ENCODE measurements at places on chromosomes 11 and 22.

GRCh38 chr22:38111925-38112355 lies 1.5 kb upstream of the BAIAP2L2 start:
- no peaks in the 10 kb centered on the region for H3K4me1 ChIP-seq
- no peaks in the 10 kb centered on the region for H3K27me3 ChIP-seq

GRCh38 chr11:72584293-72584938 lies 89.8 kb downstream of the PDE2A start:
- H3K4me1 ChIP-seq, result peaks cover 22% of the 10 kb centered on the region
- peaks cover 29% of the 10 kb centered on the region for H3K27me3 ChIP-seq
- peak; percentile 53 for DNase-seq
- H3K4me3 ChIP-seq, result peak overlapping the region; percentile 67

- peak overlapping the region; percentile 88 for H3K4me3 ChIP-seq
- DNase-seq, result no peak
- no peaks in the 10 kb centered on the region for H3K27me3 ChIP-seq
Observed at GRCh38 chr22:38699784-38700183, 959 bp downstream of the JOSD1 start.

DNA sequence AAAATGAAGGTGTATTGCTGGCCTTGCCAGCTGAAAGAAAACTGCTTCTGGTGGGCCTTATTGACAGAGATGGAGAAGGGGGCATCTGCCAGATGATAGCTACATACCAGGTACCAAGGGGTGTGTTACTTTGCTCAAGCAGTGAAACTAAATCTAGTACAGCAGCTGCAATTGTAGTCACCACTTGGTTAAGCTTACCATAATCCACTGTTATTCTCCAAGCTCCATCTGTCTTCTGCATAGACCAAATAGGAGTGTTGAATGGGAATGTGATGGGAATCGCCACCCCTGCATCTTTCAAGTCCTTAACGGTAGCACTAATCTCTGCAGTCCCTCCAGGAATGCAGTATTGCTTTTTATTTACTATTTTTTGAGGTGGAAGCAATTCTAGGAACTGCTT lies 45.8 kb upstream of the LIN7C start:
- H3K27ac ChIP-seq, result no peak overlapping the region
- no peaks in the 10 kb centered on the region for H3K36me3 ChIP-seq
- no peaks in the 10 kb centered on the region for H3K4me1 ChIP-seq
- no peak overlapping the region for H3K4me3 ChIP-seq

GRCh38 chr11:100663583-100663982 lies 23.5 kb upstream of the ARHGAP42 start:
- peaks cover 2% of the 10 kb centered on the region for H3K36me3 ChIP-seq
- H3K27ac ChIP-seq, result no peak overlapping the region
- H3K27me3 ChIP-seq, result no peaks in the 10 kb centered on the region

GRCh38 chr11:121626980-121627379 lies 174.2 kb upstream of the SORL1-AS1 start:
- DNase-seq, result no peak
- no peaks in the 10 kb centered on the region for H3K27me3 ChIP-seq
- no peak overlapping the region for H3K27ac ChIP-seq
- no peaks in the 10 kb centered on the region for H3K4me1 ChIP-seq
- no peak overlapping the region for H3K4me3 ChIP-seq

GRCh38 chr11:40252236-40252635 lies 1207.2 kb downstream of the LRRC4C start:
- H3K27me3 ChIP-seq, result no peaks in the 10 kb centered on the region
- no peaks in the 10 kb centered on the region for H3K4me1 ChIP-seq
- H3K27ac ChIP-seq, result no peak overlapping the region

DNA sequence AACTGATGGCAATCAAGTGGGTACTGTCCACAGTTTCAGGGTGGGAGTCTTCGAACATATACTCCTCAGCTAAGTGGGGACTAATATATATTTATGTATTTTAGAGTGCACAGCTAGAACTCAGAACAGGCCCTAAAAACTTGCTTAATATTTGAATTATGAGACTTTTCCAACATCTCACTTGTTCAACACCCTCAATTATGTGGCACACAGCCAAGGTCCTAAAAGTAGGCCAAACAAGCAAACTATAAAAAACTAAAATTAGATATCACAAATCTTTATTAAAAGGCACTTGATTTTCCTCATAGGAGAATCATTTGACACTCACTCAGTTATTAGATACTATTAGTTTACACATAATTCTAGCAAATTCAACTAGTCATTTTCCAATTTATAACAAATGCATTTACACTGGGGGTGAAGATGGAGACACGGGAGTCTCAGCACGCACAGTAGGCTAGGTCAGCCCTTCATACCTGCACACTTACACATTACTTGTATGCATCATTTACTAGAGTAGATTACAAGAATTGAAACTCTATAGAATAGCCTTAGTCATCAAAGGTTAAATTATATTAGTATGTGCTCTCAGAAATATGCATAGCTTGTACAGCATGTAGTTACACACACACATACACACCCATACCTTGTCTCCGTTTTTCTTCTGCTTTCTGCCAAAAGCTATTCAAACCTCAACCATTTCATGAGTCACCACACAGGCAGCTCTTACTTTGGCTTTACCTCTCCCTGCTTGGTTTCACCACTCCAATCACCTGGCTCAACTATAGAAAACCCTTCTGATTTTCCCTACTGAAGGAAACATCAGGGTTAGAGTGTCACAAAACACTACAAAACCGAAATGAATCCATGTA lies 171.5 kb downstream of the SBF2 start:
- no peak overlapping the region for H3K27ac ChIP-seq
- no peak overlapping the region for H3K4me3 ChIP-seq
- no peaks in the 10 kb centered on the region for H3K27me3 ChIP-seq
- DNase-seq, result peak; percentile 5

DNA sequence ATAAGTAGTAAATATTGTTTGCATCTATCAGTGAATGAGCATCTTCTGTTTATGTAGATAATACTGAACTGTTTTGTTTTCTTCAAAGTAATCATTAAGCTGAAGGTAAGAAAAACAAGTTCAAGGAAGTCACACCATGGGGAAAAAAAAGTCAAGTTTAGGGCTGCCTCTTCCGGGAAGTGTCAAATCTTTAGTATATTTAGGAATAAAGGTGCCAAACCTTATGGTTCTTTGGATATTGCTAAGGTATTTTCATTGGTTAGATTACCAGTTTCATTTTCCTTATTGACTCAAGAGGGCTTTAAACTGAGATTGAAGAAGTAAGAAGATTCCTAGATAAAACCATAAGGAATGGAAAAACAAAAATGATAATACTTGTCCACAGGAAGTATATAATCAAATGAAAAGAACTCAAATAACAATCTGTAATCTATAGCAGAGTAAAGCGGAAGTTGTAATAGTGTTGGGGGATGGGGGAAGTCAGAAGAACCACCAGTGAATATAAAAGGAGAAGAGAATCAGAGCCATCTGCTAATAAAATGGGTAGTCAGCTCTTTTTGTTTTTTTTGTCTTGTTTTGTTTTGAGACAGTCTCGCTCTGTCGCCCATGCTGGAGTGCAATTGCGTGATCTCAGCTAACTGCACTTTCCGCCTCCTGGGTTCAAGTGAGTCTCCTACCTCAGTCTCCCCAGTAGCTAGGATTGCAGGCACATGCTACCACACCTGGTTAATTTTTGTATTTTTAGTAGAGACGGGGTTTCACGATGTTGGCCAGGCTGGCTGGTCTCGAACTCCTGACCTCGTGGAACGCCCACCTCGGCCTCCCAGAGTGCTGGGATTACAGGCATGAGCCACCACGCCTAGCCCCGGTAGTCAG lies 2.3 kb downstream of the ATM start:
- peaks cover 34% of the 10 kb centered on the region for H3K4me1 ChIP-seq
- no peak overlapping the region for H3K27ac ChIP-seq
- H3K27me3 ChIP-seq, result no peaks in the 10 kb centered on the region
- peaks cover 3% of the 10 kb centered on the region for H3K36me3 ChIP-seq
- DNase-seq, result peak; percentile 36

Data from activated T-cell treated with anti-CD3 and anti-CD28 coated beads, Interleukin-2, amount 50 U/mL, for 72 hours (primary cell).